Umbilical cord (tissue), 2 donors: ENCODE measurements at places on chromosomes 1 and 21.

- DNase-seq = no peak
Measured at GRCh38 chr1:204742676-204743251, 57.2 kb upstream of the LRRN2 start.

DNA sequence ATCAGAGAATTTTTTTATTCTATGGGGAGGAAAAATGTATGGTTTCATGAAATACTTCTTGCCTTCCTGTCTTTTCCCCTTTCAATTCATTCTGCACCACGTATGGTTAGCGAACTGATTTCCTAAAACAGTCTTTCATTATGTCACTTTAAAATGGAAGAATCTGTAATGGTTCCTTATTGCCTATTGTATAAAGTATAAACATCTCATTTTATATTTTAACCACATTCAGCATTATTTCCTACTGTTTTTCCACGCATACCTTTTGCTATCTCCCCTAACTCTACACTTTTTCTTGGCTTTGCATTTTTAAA is 232.3 kb upstream of the B3GALT2 start:
- no peak for DNase-seq

DNA sequence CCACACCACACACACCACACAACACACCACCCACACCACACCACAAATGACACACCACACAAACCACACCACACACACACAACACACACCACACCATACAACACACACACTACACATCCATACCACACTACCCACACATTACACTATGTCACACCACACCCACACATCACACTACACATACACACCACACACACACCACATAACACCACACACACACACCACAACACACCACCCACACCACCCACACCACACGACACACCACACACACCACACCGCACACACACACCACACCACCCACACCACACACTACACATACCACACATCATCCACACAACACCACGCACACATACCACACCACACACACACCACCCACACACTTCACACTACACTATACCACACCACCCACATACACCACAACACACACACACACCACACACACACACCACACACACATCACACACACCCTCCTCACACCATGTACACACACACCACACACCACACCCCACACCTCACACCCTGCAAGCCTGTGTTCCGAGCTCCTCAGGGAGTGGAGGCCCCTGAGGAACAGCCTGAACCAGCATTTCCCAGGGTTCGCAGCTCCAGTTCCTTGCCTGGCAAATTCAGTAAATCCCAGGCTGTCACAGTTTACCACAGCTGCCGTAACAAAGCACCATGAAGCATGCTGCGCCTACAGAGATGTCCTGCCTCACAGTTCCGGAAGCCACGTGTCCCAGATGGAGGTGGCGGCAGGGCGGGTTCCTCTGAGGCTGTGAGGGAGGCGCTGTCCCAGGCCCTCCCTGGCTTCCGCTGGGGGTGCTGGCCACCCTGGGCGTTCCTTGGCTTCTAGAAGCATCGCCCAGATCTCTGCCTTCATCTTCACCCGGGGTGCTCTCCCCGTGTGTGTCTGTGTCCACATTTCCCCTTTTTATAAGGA is 69.8 kb upstream of the ATP5PO start:
- no peak for DNase-seq

- DNase-seq = no peak
Measured at GRCh38 chr1:162497104-162497722, 405 bp upstream of the UHMK1 start.
